ENCODE measurements at places on chromosomes 7 and 10.

- DNase-seq, result no peak
Observed at GRCh38 chr10:74244097-74244685, 93.2 kb downstream of the ADK start.

DNA sequence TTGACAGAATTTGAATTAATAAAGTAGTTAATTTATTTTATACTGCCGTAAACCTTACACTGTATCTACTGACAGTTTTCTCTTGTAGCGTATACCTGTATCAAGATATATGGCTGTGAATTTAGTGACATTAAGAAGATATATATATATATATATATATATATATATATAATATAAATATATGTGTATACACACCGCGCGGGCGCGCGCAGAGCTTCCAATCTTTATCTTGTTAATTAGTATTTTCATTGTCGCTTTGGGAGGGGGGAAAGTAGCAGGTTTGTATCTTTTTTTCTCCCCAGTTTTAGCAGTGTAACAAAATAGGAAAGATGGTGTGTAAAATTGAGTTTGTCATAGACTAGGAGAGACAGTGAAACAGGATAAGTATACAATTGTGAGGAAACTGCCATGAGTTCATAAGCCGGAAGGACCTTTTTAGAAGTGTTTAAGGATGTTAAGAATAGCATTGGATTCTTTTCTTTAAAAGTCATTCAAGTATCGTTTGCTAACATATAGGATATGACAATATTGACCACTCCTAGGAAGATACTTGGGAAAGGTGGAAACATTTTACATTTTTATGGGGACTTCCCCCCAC is 2.0 kb downstream of the PLEKHA1 start:
- no peak for DNase-seq

GRCh38 chr10:11045995-11046775 is 28.5 kb downstream of the CELF2 start:
- no peak for DNase-seq

DNA sequence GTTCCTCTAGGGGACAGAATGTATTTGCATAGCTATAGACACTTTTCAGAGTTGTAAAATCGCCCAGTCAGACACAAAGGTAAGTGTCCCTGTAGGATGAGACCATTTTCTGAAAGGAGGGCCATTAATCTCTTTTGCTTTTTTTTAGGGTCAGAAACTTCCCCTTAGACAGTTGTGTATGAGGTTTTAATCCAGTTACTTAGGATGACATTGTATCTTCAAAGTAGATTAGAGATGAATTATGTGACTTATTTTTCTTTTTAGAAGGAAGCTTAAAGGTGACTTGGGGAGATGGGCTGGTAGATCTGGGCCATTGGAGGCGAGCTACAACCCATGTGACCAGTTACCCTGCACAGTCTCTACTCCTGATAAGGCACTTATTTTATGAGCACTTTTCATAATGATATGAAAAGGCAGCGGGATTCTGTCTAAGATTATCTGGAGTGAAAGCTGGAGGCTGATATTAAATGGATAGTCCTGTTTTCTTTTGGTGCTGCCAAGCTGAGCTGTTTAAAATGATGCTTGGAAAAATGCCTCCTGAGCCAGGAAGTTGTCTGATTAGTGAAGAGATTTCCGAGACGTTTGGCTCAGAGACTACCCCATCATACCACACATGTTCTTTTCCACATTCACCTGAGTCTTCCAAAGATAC is 264.3 kb downstream of the AUTS2 start:
- DNase-seq, result no peak

- DNase-seq, result no peak
Observed at GRCh38 chr10:55801353-55801661, 559.8 kb downstream of the ZWINT start.

GRCh38 chr10:117174439-117175214 is 22.7 kb upstream of the KCNK18 start:
- DNase-seq, result peak; percentile 71

- no peak for DNase-seq
Observed at GRCh38 chr10:44201656-44202055, 183.2 kb downstream of the CXCL12 start.

GRCh38 chr7:157195868-157196267 is 57.1 kb downstream of the UBE3C start:
- DNase-seq, result no peak

- DNase-seq, result peak; percentile 59
Observed at GRCh38 chr7:17132726-17133125, 165.7 kb upstream of the AHR start.

- DNase-seq, result no peak
Observed at GRCh38 chr7:163298-163695, 29.1 kb upstream of the FAM20C start.

- DNase-seq, result no peak
Observed at GRCh38 chr7:38189231-38189938, 11.3 kb downstream of the STARD3NL start.

DNA sequence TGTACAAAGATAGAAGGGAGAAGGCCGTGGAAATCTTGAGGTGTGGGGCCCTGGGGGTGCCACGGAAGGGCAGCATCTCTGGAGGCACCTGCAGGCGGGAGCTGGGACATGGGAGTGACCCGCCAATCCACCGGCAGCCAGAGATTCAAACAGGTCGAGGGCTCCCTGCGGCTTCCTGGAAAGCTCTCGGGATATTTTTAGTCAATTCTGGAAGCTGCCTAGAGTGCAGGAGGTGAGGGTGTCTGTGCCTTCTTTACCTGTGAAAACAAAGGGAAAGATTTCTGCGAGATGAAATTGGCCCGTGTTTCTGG is 16.6 kb downstream of the MNX1 start:
- no peak for DNase-seq

- DNase-seq, result no peak
Observed at GRCh38 chr10:114881901-114882300, 56.1 kb upstream of the TRUB1 start.

DNA sequence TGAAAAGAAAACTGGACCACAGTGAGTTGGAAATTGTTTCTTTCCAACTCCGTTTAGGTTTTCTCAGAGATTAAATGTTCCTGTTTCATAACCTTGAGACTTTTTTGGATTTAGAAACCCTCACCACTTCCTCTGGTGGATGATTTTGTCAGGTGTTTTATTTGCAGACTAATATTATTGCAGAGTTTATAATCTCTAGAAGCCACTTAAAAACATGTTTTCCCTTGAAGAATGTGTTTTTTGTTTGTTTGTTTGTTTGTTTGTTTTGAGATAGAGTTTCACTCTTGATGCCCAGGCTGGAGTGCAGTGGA is 520 bp upstream of the MICU1 start:
- no peak for DNase-seq

DNA sequence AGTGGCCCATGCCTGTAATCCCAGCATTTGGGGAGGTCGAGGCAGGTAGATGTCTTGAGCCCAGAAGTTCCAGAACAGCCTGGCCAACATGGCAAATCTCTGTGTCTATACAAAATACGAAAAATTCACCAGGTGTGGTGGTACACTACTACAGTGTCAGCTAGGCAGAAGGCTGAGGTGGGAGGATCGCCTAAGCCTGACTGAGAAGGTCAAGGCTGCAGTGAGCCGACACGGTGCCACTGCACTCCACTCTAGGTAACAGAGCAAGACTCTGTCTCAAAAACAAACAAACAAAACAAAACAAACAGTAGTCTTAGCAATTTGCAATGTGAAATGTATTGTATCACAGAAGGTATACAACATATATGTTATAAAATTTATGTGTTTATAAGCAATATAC is 348.0 kb downstream of the SEMA3D start:
- DNase-seq, result no peak

GRCh38 chr7:23120106-23120505 is 14.5 kb downstream of the KLHL7 start:
- no peak for DNase-seq

Data from SHP77 (cell line).